Cardiac fibroblast (primary cell): ENCODE measurements at places on chromosomes 2 and 18.

DNA sequence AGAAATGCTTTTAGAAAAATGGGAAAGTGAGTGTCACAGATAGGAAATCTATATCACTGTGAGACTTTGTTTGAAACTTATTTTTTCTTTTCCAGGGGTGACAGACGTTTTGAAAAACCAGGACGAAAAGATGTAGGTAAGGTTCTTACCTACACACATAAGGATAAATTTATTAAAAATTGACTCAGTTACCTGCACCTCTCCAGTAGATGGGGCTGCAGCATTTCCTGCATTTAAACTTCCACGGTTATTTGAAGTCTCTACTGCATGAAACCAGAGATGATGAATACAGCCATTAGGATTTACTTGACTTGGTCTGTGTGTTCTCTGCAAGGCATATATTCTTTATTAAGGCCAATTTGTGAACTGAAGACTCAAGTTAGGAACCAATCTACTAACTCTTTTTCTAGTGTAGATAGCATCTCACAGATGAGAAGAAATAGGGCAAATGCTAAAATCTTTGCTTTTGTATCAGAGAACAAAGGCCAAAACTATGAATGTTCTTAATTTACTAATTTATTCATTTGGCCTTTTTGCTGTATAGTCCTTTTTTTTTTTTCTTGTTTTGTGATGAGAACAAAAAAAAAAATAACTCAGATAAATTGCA, 15.0 kb downstream of the KCNJ13 start:
- DNase-seq: peak; percentile 55

- DNase-seq: no peak
These were observed 316.3 kb upstream of the LRRTM4 start for GRCh38 chr2:77838441-77838840.

- peak; percentile 68 for DNase-seq
These were observed 39.3 kb downstream of the AP1S3 start for GRCh38 chr2:223797811-223798721.

GRCh38 chr2:1692342-1692741, 52.0 kb downstream of the PXDN start:
- no peak for DNase-seq

GRCh38 chr2:39380525-39381150, 56.4 kb downstream of the MAP4K3 start:
- DNase-seq: peak; percentile 20
